ENCODE measurements at places on chromosomes 11 and 22.
A peak's percentile ranks its signal among the peaks of the same experiment; 100 is the strongest.

DNA sequence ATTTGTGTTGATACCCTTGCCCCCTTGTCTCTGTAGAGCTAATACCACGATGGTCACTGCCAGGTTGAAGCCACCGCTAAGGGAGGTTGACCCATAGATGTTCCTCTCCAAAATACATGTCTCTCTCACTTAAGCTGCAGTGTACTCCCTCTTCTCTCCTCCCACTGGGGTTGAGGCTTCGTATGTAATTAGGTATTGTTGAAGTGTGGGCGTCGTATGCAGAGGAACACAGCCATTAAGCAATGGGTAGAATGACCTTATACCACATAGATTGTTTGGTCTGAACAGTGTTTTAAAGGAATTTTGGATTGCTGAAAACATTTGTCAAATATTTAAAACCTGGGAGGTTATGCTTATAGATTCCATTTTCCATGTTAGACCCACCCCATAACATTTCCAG is 71.9 kb downstream of the TRAF6 start:
- DNase-seq, result no peak

- DNase-seq, result no peak
Observed at GRCh38 chr11:12626616-12627015, 47.6 kb upstream of the TEAD1 start.

DNA sequence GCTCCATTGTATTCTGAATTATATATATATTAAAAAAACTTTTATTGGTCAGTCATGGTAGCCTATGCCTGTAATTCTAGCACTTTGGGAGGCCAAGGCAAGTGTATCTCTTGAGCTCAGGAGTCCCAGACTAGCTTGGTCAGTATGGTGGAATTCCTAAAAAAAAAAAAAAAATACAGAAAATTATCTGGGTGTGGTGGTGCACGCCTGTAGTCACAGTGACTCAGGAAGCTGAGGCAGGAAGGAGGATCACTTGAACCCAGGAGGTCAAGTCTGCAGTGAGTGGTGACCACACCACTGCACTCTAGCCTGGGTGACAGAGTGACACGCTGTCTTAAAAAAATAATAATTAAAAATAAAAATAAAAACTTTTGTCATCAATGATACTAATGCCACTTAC is 133.2 kb downstream of the FAT3 start:
- DNase-seq, result no peak

DNA sequence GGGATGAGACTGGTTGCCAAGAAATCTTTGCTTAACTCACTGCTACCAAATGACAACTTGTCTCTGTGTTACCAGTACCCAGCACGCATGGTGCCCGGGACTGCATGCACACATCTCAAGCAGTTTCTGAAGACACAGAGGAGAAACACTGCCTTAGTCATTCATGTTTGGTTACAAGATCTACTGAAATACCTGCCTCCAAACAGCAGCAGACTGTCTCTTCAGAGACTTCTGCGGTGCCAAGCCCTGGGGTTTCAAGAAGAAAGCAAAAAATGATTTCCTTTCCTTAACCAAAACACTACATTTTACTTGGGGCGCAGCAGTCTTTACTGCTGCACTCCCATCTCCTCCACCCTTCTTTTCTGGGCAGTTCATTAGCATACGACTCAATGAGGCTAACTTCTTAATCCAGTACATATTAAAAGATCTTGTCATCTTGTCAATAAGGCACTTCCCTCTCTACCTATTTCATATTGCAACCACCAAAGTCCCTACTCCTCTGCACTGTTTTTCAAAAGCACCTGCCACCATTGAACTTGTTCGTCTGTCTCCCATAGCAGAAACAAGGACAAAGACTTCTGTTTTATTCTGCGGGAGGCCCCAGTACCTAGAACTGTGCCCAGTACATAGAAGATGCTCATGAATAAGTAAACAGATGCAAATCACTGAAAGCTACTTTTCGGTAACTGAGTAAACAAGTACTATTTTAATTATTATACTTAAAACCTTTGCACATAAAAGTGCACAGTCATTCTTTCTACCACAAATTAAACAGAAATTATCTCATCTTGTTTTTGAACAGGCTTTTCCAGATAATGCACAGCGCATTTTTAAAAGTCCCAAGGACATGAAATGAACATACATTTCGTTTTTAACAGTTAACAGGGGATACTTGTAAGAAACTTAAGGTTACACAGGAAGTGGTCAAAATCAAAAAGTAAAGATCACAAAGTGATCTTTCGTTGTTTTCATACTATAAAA is 4.0 kb downstream of the NAP1L4 start:
- DNase-seq, result no peak

- DNase-seq, result no peak
Observed at GRCh38 chr11:110219006-110219785, 77.2 kb downstream of the RDX start.

GRCh38 chr11:62694455-62695167 is 5.3 kb upstream of the LRRN4CL start:
- DNase-seq, result peak; percentile 89

DNA sequence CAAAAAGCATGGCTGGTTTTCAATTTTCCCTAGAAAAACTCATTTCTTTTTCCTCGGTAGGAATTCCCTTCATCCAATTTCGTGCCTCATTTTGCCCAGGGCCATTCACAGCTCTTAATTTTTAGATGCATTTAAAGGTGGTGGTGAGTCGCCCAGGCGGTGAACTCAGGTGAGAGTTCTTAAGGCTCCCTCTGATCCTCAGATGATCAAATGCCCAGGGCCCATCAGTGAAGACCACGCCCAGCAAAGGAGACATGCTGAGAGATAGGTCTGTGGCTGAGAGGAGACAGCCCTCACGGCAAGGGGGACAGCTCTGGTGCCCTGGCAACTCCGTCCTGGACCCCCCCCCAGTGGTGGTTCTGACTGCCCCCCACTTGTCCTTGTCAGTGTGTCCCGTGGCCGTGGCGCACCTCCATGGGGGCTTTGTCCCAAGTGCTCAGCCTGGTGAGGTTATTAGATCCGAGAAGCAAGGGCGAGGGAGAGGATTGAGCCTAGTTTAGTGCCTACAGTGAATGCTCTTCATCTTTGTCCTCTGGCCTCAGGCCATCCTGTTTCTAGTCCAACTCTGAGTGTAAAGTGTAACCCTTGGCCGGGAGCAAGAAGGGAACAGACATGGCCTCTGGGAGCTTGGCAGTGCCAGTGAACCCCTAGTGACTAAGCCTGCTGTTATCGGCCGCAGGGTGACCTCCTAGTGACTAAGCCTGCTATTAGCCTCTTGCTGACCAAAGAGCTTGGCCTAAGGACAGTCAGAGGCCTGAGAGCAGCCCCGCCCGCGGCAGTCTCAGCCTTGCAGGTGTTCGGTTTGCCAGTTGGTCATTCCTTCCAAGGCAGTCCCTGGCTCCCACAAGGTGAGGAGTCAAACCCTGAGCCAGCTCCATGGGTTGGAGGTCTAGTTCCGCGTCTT is 83.5 kb downstream of the CTTN start:
- no peak for DNase-seq

- DNase-seq, result no peak
Observed at GRCh38 chr22:49087198-49087597, 740.5 kb downstream of the BRD1 start.

GRCh38 chr11:72394416-72394815 is 39.9 kb downstream of the CLPB start:
- DNase-seq, result no peak

DNA sequence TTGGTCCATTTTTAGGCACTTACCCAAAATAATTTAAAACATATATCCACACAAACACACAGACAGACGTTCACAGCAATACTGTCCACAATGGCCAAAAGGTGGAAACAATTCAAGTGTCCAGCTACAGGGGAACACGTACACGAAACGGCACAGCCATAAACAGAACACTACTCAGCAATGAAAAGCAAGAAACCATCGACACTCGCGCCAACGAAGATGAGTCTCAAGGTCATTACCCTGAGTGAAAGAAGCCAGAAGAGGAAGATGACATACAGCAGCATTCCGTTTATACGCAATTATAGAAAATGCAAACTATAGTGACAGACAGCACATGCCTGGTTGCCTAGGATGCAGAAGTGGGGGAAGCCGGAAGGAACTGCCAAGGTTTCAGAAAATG is 13.4 kb upstream of the COMT start:
- DNase-seq, result no peak

DNA sequence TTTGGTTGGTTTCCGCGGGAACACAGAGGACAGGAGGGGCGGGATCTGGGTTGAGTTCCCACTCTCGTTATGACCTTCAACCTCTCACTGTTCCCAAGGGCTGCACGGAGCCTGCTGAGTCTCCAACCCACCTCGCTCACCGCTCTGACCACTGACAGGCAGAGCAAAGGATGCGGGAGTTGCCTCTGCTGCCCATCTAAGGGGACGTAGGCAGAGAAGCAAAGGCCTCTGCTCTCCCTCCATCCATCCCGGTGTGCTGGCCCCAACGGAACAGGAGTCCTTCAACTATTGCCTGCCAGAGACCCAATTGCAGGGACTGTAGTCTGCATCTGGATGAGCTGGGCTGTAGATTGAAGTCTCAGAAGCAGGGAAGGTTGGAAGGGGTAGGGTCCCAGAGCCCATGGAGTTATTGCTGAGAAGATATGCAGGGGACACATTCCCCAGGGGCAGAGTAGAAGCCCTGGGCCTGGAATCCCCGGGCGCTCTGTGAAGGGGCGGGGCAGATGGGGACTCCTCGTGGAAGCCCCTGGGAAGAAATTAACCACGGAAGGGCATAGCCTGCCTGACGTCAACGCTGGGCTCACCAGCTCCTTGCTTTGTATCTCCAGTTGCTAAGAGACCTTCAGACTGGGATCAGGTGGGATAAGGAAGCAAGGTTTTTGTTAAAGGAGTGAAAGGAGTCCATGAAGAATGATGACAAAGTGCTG is 12.7 kb upstream of the FXYD2 start:
- peak; percentile 49 for DNase-seq

DNA sequence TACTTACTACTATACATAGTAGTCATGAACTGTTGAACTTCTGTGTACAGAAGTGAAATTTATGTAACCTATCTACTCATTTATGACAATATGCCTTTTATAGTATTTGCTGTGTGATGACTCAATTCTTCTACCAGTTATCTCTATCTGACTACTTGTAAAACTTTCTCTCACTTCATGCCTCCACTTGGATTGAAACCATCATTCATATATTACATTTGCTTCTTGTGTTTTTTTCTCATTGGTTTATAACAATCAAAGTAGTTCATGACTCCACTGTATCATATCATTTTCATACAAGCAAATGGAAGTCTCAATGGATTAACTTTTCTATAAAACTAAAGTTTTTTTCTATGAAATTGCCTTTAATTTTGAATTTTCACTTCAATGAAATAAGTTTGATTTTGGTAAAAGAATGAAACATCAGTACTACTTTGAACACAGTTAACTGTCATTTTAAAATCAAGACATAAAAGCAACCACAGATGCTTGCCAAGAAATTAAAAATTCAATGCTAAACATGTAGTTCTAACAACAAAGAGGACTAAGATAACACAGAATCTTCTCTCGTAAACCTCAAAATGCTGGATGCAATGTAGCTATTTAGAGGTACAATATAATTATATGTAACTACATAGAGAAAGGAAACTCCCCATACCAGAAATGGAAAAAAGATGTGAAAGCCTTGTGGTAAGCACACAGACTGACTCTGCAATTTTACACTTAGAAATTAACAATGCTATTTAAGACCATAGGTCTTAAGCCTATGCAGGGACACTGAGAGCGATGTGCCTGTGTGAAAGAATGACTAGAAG is 27.6 kb upstream of the EXPH5 start:
- no peak for DNase-seq

DNA sequence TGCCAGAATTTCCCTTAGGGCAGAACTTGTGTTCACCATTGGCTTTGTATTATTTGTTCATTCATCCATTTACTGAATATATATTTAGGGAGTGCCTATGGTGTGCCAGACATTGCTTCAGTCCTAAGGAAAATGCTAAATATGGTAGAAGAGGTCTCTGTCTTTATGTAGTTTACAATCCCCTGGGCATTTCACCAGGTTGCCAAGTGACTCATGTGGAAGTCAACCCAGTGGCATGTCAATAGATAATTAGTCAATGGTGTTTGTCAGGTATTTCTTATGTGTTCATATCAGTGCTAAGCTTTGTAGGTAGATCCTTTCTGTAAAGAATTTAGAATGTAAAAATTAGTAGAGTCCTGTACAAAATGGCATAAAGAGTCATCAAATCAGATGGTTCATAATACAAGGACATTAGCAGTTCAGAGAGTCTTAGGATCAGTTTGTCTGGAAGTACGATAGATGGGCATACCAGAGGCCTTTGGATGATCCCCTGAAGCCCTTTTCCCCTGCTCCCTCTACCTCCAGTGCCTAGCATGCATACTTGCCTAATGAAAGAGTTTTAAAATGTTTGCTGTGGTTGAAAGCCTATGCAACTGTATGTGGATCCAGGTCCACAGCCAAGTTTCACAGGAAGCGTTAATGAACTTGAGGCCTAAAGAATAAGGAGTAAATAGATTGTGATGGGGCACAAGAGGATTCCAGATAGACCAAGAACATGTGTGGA is 58.5 kb upstream of the SESN3 start:
- no peak for DNase-seq

DNA sequence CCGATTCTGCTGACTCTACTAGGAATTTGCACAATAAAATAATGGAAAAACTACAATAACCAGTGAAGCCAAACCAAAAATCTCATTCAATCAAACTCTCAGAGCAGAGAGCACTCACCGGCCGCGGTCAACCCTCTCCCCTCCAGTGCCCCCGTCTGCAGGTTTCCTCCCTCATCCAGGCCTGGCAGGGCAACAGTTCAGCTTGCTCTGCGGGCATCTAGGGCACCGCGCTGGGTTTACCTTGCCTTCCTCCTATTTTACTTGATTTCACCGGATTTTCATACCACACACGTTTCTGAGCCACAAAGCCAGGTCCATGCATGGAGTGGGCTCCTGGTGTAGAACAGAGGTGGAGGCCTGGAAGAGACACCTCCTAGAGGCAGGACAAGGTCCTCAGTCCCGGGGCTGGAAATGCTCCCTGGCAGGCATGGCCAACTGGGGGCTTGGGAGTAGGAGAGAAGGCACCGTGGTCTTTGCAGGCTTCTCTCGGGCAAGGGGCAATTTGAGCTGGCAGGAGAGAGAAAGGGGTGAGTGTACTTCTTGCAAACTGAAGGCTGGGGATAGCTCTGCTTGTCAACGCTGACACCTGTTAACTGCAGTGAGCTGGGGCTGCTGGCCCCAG is 938.4 kb downstream of the BRD1 start:
- peak; percentile 38 for DNase-seq

- no peak for DNase-seq
Observed at GRCh38 chr11:61842528-61842820, 14.4 kb downstream of the FADS2 start.

- DNase-seq, result no peak
Observed at GRCh38 chr11:5367448-5368074, 16.1 kb upstream of the OR51M1 start.

Measured in activated CD8-positive, alpha-beta memory T cell treated with anti-CD3 and anti-CD28 coated beads for 24 hours (primary cell).